ENCODE measurements at places on chromosomes 4 and X. TPM values are rescaled to one million over a fixed set of nuclear protein-coding genes. Genes with fewer than 3 reads are reported as not detected.

GRCh38 chr4:183409934-183410333 lies 34.5 kb upstream of the CDKN2AIP start:
- no peak for DNase-seq

GRCh38 chr4:19300213-19300612 lies 951.5 kb upstream of the SLIT2 start:
- no peak for DNase-seq

GRCh38 chrX:40127052-40127451 lies 29.3 kb upstream of the BCOR start:
- peak; percentile 88 for DNase-seq

DNA sequence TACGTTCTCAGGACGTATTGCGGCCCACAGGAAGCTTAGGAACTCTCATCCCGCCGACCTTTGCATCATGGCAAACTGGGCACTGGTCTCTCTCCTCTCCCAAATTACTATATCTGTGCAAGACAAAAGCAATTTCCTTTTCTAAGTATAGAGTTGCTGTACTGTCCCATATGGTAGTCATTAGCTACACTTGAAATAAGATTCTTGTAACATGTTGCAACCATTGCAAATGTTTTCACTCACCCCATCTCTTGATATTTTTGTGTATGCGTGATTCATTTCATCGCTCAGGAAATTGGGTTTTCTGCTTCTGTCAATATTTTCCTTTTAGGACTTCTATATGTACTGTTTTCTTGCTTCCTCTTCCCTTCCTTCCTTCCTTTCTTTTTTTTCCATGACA lies 15.7 kb downstream of the ARMCX6 start:
- no peak for DNase-seq

The CENPVL3 gene
- total RNA-seq = 0.14 TPM

- no peak for DNase-seq
These were observed 27.9 kb upstream of the USP38 start for GRCh38 chr4:143156853-143157252.

DNA sequence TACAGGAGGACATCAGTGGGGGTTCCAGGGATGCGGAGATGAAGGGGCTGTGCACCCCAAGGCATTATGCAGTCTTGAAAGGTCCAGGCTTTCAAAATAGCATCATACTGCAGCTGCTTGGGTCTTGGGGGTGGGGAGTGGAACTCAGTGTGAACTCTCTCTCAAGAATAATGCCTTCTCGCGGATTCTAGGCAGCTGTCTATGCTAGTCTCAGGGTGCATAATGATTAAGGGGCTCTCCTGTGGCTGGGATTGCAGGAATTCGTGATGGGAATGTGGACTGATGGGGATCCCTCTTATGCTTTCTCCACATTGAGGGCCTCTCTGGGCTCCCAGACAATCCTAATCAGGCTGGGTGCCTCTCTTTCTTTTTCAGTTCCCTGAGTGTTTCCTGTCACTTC lies 172.2 kb upstream of the ARHGAP24 start:
- no peak for DNase-seq

- DNase-seq = no peak
These were observed 656.9 kb upstream of the CPEB2 start for GRCh38 chr4:14345356-14345775.

DNA sequence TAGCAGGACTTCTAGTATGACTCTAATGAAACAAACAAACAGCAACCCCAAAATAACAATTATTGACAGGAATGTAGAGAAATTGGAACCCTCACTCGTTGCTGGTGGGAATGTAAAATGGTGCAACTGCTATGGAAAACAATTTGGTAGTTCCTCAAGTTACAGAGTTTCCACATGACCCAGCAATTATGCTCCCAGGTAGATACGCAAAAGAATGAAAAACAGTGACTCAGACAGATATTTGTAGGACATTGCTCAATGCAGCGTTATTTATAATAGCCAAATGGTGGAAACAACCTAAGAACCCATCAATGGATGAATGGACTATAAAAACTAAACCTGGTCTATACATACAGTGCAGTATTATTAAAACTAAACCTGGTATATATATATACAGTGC lies 646.1 kb upstream of the FRG1 start:
- no peak for DNase-seq

DNA sequence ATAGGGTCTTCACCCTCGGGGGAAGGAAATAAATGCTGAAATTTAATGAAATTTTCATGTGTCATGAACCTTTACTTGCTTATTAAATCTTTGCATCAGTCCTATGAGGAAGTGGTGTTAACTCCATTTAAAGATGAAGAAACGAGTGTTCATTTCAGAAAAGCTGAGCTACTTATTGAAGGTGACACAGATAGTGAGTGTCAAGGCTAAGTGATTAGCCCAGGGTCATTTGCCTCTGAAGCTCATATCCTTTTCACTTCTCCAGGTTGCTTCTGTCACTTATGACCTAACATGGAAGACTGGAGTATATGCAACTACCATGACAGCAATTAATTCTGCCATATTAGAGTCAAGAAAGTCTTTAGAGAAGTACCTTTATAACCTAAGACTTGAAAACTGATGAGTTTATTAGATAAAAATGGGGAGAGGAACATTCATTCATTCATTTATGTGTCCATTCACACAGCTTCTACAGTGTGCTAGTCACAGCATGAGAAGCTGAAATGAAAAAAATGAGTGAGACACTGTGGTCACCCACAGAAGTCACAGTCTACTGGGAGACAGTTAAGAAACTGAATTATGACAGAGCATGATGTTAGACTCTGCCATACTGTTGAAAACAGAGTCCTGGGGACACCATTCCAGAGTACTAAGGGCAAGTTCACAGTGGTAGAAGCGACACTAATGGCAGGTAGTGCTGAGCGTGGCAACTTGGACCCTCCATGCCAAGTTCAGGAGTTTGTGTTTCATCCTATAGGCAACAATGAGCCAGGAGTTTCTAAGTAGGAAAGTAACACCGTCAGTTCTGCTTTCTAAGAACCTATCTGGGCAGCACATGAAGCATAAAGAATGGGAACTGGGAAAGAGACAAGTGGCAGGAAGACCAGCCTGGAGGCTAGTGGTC lies 21.3 kb downstream of the ALPK1 start:
- no peak for DNase-seq

GRCh38 chr4:183659872-183660242 lies 764 bp downstream of the TRAPPC11 start:
- no peak for DNase-seq

The ZNF280C gene
- 3.2 TPM for total RNA-seq

DNA sequence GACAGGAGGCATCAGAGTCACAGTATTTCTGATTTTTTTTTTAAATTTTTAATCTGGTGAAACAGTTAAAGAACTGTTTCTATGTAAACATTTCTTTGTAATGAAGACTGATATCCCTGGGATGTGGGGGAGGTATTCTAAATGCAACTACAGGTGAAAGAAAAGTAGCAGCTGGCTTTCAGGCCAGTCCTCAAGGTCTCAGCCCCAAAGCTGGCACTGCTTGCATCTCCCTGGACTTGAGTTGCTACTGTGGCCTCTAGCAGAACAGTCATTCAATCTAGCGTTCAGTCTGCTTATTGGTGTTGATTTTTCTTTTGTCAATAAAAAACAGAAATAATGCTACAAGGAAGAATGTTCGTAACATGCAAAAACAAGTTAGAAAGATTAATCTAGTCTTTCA lies 4.9 kb downstream of the MBNL3 start:
- DNase-seq = no peak

The SOX3 gene
- total RNA-seq = 0.05 TPM

DNA sequence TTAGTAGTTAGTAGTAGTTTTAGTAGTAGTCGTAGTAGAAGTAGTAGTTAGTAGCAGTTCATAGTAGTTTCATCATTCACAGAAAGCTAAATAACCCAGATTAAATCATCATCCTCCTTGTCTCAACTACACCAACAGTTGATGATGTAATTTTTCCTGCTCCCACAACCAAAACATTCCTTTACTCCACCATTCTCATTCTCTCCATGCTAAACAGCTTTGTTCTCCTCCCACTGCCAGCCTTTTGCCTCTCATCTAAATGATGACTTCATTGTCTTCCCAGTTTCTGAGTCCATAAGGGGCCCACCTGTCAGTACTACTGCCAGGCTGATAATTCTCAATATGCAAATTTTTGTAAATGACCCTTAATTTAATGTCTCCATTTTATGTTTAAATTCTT lies 68.9 kb downstream of the ARHGAP24 start:
- no peak for DNase-seq

- DNase-seq = no peak
These were observed 1594.7 kb downstream of the TECRL start for GRCh38 chr4:62814510-62815047.

- DNase-seq = no peak
These were observed 1651.4 kb upstream of the IGFBP7 start for GRCh38 chr4:58761563-58761962.

- no peak for DNase-seq
These were observed 1421.9 kb downstream of the PCDH7 start for GRCh38 chr4:32142075-32142474.

DNA sequence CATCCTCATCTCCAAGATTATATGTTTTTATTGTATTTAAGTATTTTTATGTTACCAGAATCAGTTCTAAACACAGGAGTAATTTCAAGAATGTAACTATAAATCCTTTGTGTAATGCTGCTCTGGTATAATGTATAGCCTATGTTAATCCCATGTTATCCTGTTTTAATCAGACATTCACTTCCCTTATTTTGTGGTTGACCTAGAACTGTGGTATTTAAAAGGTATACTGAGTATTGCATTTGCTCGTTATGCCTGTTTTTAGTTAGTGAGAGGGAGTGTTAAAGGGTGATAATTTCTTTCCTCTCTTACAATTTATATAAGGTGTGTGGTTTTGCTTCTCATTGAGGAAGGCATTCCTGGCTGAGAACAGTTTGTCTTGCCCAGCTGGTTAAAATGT lies 26.2 kb downstream of the MTM1 start:
- DNase-seq = no peak

DNA sequence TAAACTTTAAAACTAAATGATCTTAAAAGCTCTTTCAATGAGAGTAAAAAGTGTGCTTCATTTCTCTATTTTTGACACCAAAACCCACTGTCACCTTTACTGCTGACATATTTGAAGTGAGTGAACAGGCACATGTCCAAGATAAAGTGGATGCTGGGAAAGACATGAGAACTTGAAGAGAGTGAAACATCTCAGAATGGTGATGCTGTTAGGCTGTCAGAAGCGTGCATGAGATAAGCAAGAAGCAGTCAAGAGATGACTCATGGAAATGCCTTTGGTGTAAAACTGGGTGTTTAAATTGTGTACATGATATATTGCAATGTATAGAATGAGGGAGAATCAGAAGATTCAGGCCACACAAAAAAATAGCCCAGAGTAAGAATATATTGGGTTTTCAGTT lies 21.8 kb upstream of the GBA3 start:
- DNase-seq = no peak

The GAGE12J gene
- not detected for total RNA-seq

DNA sequence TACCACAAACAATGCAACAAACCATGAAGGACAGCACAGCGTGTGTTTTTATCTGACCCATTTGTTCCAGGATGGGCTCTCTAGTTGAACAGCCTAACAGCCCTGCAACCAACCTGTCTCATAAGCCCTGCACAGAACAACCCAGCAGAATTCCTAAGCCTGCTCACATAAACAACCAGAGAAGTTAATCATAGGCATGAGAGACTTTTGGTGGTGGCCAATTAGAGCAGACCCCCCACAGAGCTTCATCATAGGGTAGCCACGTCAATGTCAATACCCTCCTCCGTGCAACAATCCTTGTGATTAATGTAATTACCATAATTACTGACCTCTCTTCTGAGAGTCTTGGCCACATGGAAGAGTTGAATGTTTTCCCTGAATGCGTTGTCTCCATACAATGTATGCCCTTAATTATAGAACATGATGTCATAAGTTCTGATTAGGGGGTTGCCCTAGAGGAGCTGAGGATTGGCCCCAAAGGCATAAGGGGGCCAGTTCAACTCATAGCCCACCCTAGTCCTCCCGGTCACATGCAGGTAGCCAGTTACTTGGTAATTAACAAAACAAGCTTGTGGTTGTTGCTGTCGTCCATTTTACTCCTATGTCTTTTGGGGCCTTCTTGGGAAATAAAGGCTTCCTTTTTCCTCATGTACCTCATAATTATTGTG lies 92.7 kb downstream of the SYNPO2 start:
- DNase-seq = no peak

The GPR143 gene
- 1.7 TPM for total RNA-seq

- no peak for DNase-seq
These were observed 329.1 kb downstream of the FBXW7 start for GRCh38 chr4:152206646-152207377.

The MAGEA4 gene
- total RNA-seq = not detected

DNA sequence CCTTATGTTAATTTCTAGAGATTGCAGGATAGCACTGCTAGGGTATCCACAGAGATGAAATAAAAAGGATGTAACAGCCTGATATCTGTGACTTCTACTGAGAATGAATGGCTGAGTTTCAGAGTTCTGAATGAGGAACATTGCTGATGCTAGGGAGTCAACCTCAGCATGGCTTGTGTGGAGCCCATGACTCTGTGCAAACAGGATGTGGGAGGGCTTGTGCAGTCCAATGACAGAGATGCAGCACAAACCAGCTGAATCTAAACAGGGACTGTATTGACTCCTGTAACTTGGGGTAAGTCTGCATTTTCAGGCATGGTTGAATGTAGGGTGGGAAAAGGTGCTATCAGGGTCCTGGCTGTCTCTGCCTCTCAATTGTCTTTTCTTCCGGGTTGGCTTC lies 5.3 kb upstream of the RASL11B start:
- DNase-seq = no peak

The DDX53 gene
- total RNA-seq = not detected

DNA sequence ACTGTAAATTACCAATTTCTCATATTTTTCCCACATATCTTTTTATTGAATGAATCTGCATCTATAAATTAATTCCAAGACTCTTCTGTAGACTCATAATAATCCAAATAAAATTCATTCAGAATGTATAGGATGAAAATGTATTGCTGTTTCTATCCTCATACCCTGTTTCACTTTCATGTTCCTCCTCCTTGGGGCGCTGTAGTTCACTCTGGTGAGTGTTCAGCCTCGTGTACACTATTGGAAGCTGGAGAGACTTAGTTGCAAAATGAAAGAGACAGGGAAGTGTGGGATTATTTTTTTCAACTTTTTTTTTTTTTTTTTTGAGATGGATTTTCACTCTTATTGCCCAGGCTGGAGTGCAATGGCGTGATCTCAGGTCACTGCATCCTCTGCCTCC lies 296.1 kb downstream of the TLL1 start:
- DNase-seq = no peak

The PNMA6A gene
- total RNA-seq = 0.71 TPM

DNA sequence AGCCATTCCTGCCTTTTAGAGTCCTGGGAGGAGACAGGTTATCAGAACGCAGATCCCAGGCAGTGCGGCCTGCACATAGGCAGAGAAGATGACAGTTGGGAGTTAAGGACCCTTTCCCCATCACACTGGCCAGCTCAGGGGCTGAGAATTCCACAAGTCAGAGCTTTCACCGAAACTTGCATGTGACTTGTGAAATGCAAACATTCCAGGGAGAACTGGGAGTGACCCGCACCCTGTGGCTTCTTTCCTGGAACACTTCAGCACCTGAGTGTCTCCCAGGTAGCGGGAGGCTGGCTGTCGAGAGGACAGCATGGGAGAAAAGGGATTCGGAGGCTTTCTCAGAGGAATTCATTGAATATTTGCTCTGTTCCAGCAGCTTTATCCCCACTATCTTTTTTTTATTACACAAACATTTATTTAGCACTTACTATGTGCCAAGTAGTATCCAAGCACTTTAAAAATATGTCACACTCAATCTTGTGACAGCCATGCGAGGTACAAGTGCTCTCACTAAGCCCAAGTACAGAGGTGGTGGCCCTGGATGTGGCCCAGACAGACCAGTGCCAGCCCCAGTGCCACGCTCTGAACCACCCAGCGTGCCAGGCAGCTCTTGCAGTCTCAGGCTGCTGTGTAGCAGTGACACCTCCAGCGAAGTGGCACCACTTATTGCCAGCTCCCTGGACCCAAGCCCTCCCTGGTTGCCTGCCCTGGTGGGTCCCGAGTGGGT lies 100.5 kb downstream of the PHKA2 start:
- DNase-seq = no peak

Measured in thymus (tissue), 14 donors.